ENCODE measurements at places on chromosomes 16 and 17.
A peak's percentile ranks its signal among the peaks of the same experiment; 100 is the strongest.

DNA sequence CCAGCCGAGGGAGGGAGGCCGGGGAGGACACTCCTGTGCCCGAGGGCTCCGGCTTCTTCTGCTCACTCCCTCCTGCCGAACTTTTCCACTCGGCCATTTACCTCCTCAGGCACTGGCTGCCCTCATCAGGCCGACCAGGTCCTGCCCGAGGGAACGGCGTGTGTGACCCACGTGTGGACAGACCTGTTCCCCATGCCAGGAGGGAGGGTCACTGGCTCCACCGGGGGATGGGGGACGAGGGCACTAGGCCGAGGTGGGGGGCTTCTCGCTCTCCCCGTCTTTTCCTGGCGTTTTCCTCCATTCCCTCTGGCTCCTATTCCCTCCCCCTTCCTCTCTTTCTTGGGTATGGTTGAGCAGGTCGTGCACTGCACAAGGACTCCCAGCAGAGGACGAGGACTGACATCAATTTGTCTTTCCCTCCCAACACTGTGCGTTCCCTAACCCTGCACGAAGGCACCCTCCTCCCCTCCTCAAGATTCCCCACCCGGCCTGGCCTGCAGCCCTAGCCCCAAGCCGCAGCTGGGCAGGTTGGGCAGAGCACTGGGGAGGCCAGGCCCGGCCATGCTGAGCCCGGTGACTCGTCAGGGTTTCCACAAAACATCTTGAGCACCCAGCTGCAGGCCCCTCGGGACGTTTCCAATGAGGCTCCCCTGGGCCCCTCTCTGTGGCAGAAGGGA lies 3.2 kb upstream of the IL17C start:
- DNase-seq = no peak

- DNase-seq = no peak
Observed at GRCh38 chr16:49828533-49829267, 27.2 kb downstream of the ZNF423 start.

GRCh38 chr17:3526971-3527370 lies 30.6 kb downstream of the TRPV3 start:
- no peak for DNase-seq

GRCh38 chr16:57807968-57808528 lies 5.8 kb upstream of the KIFC3 start:
- peak; percentile 15 for DNase-seq

DNA sequence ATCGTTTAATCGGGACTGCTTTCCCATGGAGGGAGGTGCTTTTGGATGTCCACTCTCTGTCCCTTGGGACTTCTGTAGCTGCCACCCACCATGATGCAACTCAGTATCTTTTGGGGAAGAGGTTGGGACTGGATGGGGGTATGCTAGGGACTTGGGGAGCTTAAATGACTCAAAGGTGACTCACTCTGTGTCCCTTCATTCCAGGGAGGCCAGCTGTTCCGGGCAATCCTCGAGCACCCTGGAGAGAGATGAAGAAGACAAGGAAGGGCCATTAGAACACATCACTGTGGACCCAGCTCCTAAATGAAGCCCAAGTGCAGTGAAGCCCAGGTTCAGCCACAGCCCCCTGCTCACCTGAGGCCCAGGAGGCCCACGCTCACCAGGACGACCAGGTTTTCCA lies 4.6 kb downstream of the COL1A1 start:
- no peak for DNase-seq

- no peak for DNase-seq
Observed at GRCh38 chr17:50209472-50210239, 8.2 kb upstream of the COL1A1 start.

- no peak for DNase-seq
Observed at GRCh38 chr17:76529224-76530094, 8.1 kb downstream of the CYGB start.

GRCh38 chr16:50889746-50890145 lies 147.9 kb downstream of the CYLD start:
- no peak for DNase-seq

- no peak for DNase-seq
Observed at GRCh38 chr16:25141648-25142047, 30.1 kb downstream of the LCMT1 start.

GRCh38 chr17:4587803-4588202 lies 3.5 kb downstream of the SMTNL2 start:
- no peak for DNase-seq

DNA sequence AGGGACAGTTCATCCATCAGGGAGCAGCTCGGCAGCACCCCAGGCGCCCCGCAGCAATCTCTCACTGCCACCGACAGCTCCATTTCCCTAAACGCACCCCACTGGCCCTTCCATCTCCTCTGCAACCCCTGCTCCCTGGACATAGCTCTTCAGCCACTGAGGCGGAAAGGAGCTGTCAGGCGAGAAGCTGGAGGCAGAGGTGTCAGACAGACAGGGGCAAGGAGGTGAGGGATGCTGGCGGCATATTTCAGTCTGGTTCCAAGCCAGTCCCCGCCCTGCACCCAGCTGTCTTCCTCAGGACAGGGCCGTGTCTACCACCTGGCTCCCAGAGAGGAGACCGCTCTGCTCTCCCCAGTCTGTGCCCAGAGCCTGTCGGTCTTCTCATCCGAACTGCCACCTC lies 9.7 kb downstream of the ACLY start:
- no peak for DNase-seq

DNA sequence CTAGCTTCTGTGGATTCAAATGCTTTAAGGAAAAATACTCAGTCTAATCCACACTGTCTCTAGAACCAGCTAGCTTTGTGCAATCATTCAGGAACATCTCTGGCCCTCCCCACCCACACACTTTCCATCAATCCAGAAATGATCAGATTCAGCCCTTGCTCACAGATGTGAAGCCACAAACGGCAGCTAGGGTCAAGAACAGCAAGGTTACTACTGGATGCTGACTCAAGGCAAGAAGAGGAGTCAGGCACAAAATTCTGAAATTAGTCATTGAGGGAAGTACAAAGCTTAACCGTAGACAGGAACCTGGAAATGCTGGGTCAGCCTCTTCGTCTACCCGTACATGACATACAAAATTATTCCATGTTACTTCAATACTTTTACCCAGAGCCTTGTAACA lies 174.6 kb downstream of the CDH13 start:
- DNase-seq = peak; percentile 2

GRCh38 chr16:30470170-30470512 lies 2.4 kb upstream of the ITGAL start:
- DNase-seq = no peak

GRCh38 chr16:57023541-57024249 lies 34.3 kb downstream of the NLRC5 start:
- no peak for DNase-seq

GRCh38 chr16:88468275-88469129 lies 15.4 kb downstream of the ZFPM1 start:
- no peak for DNase-seq

GRCh38 chr17:49932138-49932723 lies 36.8 kb upstream of the DLX4 start:
- DNase-seq = no peak

GRCh38 chr17:53470626-53471025 lies 352.1 kb upstream of the KIF2B start:
- no peak for DNase-seq

- no peak for DNase-seq
Observed at GRCh38 chr16:75379911-75380847, 53.1 kb downstream of the CFDP1 start.

- no peak for DNase-seq
Observed at GRCh38 chr17:76826330-76827068, 41.7 kb upstream of the MGAT5B start.

GRCh38 chr17:66580956-66581391 lies 253.9 kb upstream of the CACNG5 start:
- no peak for DNase-seq

GRCh38 chr16:51470492-51470891 lies 319.4 kb upstream of the SALL1 start:
- no peak for DNase-seq

DNA sequence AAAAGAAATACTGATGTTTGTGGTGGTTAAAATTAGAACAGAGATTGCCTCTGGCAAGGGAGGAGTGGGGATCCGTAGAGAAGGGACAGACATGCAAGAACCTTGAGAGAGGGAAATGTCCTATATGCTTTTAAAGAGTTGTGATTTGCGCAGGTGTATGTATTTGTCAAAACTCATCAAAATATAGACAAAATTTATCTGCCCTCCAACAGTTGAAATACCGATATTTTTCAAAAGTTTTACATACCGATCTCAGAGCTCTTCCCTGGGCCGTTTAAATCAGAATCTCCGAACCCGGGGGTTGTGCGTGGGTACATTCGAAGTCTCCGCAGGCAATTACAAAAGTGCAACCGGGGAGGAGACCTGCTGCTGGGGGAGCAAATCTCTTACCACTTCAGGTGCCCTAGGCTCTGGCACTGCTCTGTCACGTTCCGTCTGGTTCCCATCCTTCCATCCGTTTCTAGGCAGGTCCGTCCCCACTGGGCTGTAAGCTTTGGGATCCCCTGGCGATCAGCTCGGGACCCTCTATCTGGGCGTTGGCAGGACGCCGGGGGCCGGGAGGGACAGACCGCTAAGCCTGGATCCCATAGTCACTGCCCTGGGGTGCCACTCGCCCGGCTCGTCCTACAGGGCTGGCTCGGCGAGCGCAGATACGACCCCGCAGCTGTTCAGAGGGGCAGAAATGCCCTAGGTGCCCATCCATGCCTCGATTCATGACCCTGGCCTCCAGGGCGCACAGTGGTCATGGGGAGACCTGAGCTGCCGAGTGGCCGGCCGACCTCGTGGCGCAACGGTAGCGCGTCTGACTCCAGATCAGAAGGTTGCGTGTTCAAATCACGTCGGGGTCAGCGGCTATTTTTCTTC lies 4.2 kb downstream of the BORCS6 start:
- DNase-seq = peak; percentile 82

DNA sequence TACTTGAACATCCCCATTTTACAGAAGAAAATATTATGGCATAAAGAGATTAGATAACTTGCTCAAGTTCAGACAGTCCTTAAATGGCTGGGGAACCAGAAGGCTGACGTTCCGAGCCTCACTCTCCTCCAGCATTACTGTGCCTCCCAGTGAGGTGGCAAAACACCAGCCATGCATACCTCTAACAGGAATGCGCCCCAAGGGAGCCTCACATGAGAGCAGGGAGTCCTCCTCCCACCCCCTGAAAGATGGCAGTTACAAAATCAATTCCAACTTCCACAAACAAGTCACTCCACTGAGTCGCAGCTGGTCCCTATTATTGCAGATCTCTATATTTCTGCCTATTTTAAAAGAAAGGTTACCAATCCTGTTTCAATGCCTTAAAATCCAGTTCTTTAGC lies 55.5 kb downstream of the ANKFY1 start:
- no peak for DNase-seq

DNA sequence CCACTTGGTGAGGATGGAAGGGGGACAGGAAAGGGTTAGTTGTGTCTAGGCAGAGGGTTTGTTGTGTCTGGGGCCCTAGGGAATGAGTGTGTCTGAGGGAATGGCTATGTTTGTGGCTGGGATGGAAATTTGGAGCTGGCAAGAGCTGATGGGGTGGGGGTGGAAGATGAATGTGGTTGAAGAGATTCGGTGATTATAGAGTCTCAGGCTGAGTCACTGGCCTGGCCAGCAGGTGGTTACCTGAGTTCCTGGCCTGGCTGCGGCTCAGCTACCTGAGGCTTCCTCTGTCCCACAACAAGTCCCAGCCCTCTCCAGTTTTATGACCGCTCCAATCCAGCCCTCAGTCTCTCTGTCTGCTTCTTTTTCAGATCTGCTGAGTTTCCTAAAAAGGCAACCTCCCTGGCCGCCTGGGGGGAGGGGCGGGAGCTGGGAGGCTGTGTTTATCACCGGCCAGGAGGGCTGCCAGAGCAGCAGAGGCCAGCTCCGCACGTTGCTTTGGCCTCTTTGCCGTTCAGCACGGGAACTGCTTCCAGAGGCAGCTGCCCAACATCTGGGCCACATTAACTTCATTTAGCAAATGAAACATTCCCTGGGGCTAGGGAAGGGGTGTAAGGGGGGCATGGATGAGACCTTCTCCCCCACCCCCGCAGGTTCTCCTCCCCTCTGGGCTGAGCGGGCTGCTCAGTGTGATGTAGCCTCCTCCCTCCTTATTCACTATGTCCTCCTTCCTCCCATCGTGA lies 21.8 kb downstream of the ITGB3 start:
- no peak for DNase-seq

GRCh38 chr17:68759002-68759342 lies 157.8 kb upstream of the FAM20A start:
- DNase-seq = no peak

- no peak for DNase-seq
Observed at GRCh38 chr16:56143666-56144065, 47.6 kb upstream of the GNAO1 start.

DNA sequence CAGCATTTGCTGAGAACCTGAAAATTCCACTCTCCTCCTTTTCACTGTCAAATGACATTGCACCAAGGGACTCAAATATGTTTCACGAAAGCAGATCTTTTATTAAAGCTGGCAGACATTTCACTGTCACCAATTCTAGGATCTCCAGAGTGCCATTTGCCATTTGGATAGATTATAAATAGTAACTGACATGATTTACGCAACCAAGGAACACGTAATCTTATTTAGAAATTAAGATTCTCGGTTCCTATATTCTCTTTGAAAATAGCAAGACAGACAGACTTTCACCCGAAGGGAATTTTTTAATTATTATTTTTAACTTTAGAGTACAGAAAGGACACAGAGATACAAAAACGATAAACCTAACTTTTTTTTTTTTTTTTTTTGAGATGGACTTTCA lies 49.6 kb downstream of the ANKFY1 start:
- DNase-seq = no peak

GRCh38 chr17:56441308-56441707 lies 152.2 kb upstream of the NOG start:
- no peak for DNase-seq

DNA sequence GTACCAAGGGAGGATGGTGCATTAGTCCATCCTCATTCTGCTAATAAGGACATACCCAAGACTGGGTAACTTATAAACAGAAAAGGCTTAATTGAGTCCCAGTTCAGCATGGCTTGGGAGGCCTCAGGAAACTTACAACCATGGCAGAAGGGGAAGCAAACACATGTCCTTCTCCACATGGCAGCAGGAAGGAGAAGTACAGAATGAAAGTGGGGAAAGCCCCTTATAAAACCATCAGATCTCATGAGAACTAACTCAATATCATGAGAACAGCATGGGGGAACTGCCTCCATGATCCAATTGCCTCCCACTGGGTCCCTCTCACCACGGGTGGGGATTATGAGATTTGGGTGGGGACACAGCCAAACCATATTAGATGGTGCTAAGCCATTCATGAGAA lies 84.5 kb downstream of the SEC14L1 start:
- no peak for DNase-seq

GRCh38 chr17:73172252-73172651 lies 7.4 kb downstream of the SSTR2 start:
- no peak for DNase-seq

GRCh38 chr17:55219934-55220333 lies 44.8 kb upstream of the HLF start:
- no peak for DNase-seq

All from stimulated activated CD4-positive, alpha-beta T cell treated with anti-CD3 and anti-CD28 coated beads, Interleukin-15, amount 100 ng/mL, for 48 hours (primary cell).